ENCODE measurements at places on chromosomes 3 and 15.

DNA sequence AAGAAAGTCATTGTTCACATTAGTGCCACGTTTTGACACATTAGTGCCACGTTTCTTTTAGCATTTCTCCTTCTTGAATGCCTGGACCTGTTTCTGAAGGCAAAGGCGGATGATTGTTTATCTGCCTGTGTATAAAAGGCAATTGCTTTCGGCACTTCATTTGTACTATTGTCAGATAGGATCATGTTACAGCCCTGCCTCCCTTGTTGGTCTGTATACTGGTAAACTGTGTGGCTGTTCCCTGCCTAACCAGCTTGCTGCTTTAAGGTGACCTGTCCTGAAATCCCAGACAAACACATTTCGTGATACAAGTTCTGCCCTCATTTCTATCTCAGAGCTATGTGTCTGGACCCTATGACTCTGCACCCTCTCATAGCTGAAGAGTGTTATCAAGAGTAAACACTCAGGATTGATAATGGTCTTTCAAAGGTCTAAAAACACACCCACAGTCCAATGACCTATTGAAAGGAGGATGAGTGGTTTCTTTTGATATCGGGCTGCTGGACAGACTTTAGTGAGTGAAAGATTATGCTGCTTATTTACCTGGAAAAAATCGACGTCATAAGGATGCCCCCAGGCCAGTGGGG is 276.3 kb upstream of the MCTP2 start:
- no peak for DNase-seq

DNA sequence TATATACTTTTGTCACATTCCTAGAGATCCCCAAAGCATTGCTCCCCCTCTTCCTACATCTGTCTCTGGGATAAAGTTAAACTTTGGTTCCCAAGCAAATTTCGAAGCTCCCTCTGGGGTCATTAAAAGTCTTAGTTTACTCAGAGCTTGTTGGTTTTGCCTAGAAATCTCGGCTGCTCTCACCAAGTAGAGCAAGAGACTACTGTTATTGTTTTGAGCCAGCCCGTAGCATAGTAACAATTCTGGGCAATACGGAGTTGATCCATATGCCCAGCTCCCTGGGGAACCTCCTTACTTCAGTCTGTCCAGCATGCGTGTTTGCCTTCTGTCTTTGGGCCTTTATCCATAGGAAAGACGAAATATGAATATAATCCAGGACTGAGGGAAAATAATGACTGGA is 10.0 kb upstream of the P3H2 start:
- DNase-seq = no peak

GRCh38 chr3:159884661-159885402 is 103.8 kb upstream of the IL12A start:
- no peak for DNase-seq

- no peak for DNase-seq
These were observed 41.2 kb downstream of the MYO5C start for GRCh38 chr15:52254391-52254790.

- DNase-seq = no peak
These were observed 5.3 kb downstream of the LRRC15 start for GRCh38 chr3:194364314-194364651.

GRCh38 chr15:71788646-71789579 is 21.4 kb upstream of the NR2E3 start:
- no peak for DNase-seq

GRCh38 chr3:43883729-43884396 is 193.1 kb downstream of the ABHD5 start:
- no peak for DNase-seq

- DNase-seq = no peak
These were observed 9.9 kb upstream of the CCDC54 start for GRCh38 chr3:107367353-107367752.

DNA sequence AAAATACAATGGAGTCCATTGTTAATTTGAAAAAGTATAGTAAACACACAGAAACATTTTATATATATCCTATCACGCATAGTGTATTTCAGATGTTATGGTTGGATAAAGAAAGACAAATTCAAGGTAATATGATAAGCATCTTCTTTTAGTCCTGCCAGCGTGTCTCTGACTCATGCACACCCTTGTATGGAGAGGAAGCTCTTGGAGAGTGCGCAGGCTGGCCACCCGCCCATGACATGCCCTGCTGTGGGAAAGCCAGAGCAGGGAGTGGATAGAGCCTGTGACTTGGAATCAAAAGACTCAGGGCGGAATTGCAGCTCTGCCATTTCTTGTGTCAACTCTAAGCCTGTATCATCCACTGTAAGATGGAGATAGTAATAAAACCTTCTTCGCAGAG is 23.0 kb upstream of the COPG1 start:
- no peak for DNase-seq

Measured in kidney (tissue), 22 donors.